ENCODE measurements at places on chromosomes 13 and 19. TPM values are rescaled to one million over a fixed set of nuclear protein-coding genes. Genes with fewer than 3 reads are reported as not detected.
A peak's percentile ranks its signal among the peaks of the same experiment; 100 is the strongest.

Gene HNRNPUL1
- total RNA-seq, result 147 TPM

Gene C19orf81
- total RNA-seq, result not detected

GRCh38 chr13:76267216-76267615 lies 619.0 kb downstream of the KCTD12 start:
- H3K27ac ChIP-seq, result no peak overlapping the region
- no peaks in the 10 kb centered on the region for H3K36me3 ChIP-seq
- no peak for DNase-seq
- H3K4me1 ChIP-seq, result no peaks in the 10 kb centered on the region
- no peaks in the 10 kb centered on the region for H3K27me3 ChIP-seq

GRCh38 chr13:23325191-23325590 lies 108.3 kb downstream of the SACS start:
- H3K27me3 ChIP-seq, result no peaks in the 10 kb centered on the region
- no peaks in the 10 kb centered on the region for H3K36me3 ChIP-seq
- peaks cover 20% of the 10 kb centered on the region for H3K4me1 ChIP-seq

GRCh38 chr13:44331912-44332851 lies 41.4 kb upstream of the SERP2 start:
- no peaks in the 10 kb centered on the region for H3K36me3 ChIP-seq
- H3K4me3 ChIP-seq, result peak overlapping the region; percentile 23
- H3K4me1 ChIP-seq, result peaks cover 9% of the 10 kb centered on the region
- peak overlapping the region; percentile 62 for H3K27ac ChIP-seq
- H3K27me3 ChIP-seq, result no peaks in the 10 kb centered on the region

DNA sequence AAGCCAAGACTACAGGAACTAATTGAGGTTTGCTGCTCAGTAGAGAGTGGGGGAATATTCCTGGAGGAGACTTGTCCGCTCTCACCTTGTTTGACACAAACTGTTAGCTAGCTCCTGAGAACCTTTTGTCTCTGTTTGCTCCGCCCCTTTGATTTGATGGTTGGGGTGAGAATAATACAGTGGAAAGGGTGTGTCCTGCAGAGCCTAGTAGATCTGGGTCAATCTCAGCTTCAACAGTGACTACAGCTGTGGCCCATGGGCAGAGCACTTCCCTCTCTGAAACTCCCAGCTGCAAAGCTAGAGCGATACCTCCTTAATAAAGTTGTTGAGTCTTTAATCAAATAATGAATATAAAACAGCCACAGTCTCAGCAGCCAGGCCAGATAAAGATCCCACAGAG lies 576.7 kb downstream of the DIAPH3 start:
- no peak overlapping the region for H3K4me3 ChIP-seq
- no peaks in the 10 kb centered on the region for H3K27me3 ChIP-seq
- DNase-seq, result no peak
- H3K36me3 ChIP-seq, result no peaks in the 10 kb centered on the region

DNA sequence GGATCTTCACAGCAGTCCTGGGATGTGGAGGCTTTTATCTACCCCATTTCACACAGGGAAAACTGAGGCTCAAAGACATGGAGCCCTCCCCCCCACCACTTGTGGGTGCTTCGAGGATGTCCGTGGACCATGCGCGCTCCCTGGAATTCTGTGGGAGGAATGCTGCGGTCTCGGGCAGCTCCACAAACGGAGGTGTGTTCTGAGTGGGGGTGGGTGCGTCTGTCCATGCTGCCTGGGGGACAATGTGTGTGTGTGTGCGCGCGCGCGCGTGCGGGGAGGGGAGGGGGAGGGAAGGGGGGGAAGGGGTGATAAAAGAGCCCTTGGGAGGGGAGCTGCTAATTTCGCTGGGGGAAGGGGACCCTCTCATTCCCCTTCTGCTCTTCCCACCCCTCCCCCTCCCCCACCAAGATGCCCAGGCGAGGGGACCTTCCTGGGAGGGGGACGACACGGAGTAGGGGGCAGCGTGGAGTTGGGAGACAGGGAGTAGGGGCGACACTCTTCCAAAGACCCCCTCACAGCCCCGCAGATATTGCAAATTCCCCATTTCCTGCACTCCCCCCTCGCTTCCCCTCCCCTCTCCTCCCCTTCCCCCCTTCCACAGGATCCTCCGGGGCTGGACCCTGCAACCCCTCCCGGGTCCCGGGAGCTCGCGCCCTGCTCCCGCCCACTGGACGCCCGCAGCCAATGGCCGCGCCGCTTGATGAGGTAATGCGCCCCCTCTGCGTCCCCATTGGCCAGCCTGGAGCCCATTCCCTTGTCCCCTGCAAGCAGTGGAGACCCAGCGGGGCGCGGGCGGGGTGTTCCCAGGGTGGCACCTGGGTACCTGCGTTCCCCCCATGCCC lies 18.9 kb upstream of the ZNRF4 start:
- H3K4me1 ChIP-seq, result no peaks in the 10 kb centered on the region
- peaks cover 3% of the 10 kb centered on the region for H3K27me3 ChIP-seq
- no peak overlapping the region for H3K27ac ChIP-seq
- H3K4me3 ChIP-seq, result no peak overlapping the region
- no peak for DNase-seq

- H3K4me1 ChIP-seq, result peaks cover 28% of the 10 kb centered on the region
- H3K27ac ChIP-seq, result no peak overlapping the region
- peaks cover 8% of the 10 kb centered on the region for H3K36me3 ChIP-seq
- H3K27me3 ChIP-seq, result no peaks in the 10 kb centered on the region
Measured at GRCh38 chr19:46756544-46756888, 10.3 kb upstream of the STRN4 start.

- H3K4me3 ChIP-seq, result peak overlapping the region; percentile 39
- H3K27me3 ChIP-seq, result no peaks in the 10 kb centered on the region
- DNase-seq, result peak; percentile 59
- no peak overlapping the region for H3K27ac ChIP-seq
Measured at GRCh38 chr19:46697204-46697960, 19.5 kb downstream of the PRKD2 start.

DNA sequence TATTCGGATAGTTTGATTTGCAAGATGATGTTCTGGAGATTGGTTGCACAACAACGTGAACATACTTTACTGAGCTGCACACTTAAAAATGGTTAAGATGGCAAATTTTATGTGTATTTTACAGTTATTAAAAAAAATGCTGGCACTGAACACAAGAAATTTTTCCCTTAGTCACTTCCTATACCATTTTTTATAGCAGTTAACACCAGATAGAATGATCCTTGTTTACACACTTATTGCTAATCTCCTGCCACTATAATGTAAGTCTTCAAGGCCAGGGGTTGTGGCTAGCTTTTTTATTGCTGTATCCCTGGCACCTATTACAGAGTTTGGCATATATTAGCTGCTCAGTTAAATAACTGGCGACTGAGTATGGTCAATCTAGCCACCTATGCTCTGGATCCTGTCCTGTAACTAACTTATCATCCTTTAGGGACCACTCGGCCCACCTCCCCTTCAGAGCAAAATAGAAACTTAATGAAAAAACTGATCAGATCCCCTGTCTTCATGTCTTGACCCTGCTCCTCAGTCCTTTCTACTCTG lies 2.0 kb upstream of the EBPL start:
- no peak overlapping the region for H3K4me3 ChIP-seq
- no peaks in the 10 kb centered on the region for H3K27me3 ChIP-seq
- peaks cover 10% of the 10 kb centered on the region for H3K4me1 ChIP-seq
- no peak for DNase-seq
- no peaks in the 10 kb centered on the region for H3K36me3 ChIP-seq
- no peak overlapping the region for H3K27ac ChIP-seq

GRCh38 chr19:1584500-1585242 lies 8.0 kb downstream of the MBD3 start:
- DNase-seq, result no peak
- peaks cover 29% of the 10 kb centered on the region for H3K36me3 ChIP-seq
- H3K4me3 ChIP-seq, result no peak overlapping the region
- H3K27ac ChIP-seq, result no peak overlapping the region
- H3K4me1 ChIP-seq, result no peaks in the 10 kb centered on the region

- no peak for DNase-seq
- no peaks in the 10 kb centered on the region for H3K4me1 ChIP-seq
- H3K4me3 ChIP-seq, result no peak overlapping the region
- H3K27ac ChIP-seq, result no peak overlapping the region
Measured at GRCh38 chr19:27860309-27860934, 1352.5 kb downstream of the UQCRFS1 start.

DNA sequence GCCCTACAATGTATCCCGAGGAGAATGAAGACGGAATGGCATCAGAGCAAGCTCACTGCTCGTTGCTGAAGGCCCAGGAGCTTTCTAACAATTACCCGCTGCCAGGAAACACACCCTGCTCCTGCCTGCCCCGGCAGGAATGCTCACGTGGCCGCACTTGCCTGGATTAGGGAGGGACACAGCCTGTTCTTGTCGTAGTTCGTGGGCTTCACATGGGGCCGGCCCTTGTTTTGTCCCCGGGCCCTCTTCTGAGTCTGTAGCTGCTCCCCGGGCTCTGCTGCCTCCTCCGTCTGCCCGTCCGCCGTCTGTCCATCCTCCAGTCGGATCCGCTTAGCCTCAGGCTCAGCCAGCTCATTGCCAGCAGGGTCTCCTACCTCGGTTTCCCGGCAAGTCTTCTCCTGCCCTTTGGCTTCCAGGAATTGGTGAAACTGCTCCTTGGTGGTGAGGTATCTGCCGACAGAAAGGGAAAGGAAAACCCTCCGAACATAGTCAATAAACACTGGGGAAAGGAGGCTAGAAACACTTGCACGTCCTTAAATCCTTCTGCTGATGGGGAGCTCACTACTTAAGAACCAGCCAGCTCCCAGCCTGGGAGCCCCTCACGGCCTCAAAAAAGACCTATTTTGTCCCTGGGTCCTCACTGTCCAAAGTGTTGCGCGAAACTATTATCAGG lies 941 bp downstream of the DUS3L start:
- peaks cover 36% of the 10 kb centered on the region for H3K36me3 ChIP-seq
- H3K27ac ChIP-seq, result peak overlapping the region; percentile 93
- peak overlapping the region; percentile 81 for H3K4me3 ChIP-seq
- no peak for DNase-seq

DNA sequence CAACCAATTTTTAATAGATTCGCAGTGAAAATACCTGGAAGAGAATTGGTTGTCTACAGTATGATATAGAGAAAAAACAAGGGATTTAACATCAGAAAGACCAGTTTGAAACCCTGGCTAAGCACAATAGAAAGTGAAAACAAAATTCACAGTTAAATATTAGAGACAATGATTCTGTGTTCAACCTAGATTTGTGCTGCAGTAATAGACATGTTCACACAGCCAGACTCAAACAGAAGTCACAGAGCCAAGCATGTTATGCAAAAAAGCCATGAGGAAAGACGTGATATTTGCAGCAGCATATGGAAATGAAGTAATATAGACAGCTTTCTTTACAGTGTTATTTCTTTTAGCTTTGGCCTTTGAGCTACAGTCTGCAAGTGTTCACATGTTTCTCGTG lies 48.1 kb downstream of the SCEL start:
- H3K4me3 ChIP-seq, result no peak overlapping the region
- no peak overlapping the region for H3K27ac ChIP-seq
- no peaks in the 10 kb centered on the region for H3K27me3 ChIP-seq
- H3K4me1 ChIP-seq, result no peaks in the 10 kb centered on the region

All from thoracic aorta (tissue), 2 donors.